ENCODE measurements at places on chromosomes 12 and 14.

- DNase-seq = no peak
Measured at GRCh38 chr12:102169922-102170621, 27.6 kb downstream of the PMCH start.

DNA sequence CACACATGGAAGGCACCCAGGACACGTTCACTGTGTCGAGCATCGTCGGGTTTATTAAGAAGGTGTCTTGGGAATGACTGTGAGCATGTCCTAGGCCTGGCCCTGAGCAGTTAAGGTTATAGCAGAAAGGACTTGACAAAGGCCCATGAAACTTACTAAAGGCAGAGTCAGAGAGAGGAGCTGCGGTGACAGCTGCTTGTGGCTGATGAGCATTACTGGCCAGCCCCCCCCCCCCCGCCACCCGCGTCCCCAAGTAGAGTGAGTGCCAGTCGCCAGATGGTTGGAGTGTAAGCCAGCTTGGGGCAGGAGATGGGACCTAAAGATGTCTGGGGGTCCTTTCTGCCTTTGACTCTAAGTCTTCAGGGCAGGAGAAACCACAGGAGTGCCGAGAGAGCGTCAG is 169.9 kb downstream of the TSPAN9 start:
- DNase-seq = no peak

DNA sequence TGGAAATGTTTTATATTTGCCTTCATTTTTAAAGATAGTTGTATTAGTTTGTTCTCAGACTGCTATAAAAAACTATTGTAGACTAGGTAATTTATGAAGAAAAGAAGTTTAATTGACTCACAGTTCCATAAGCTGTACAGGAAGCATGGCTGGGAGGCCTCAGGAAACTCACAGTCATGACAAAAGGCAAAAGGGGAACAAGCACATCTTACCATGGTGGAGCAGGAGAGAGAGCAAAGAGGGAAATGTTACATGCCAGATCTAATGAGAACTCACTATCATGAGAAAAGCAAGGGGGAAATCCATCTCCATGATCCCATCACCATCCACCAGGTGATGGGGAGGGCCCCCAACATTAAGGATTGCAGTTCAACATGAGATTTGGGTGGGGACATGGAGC is 35.5 kb upstream of the UNC79 start:
- DNase-seq = no peak

GRCh38 chr12:112179916-112180315 is 54.6 kb downstream of the TRAFD1 start:
- no peak for DNase-seq

GRCh38 chr12:85588221-85588620 is 248.0 kb downstream of the RASSF9 start:
- DNase-seq = no peak

DNA sequence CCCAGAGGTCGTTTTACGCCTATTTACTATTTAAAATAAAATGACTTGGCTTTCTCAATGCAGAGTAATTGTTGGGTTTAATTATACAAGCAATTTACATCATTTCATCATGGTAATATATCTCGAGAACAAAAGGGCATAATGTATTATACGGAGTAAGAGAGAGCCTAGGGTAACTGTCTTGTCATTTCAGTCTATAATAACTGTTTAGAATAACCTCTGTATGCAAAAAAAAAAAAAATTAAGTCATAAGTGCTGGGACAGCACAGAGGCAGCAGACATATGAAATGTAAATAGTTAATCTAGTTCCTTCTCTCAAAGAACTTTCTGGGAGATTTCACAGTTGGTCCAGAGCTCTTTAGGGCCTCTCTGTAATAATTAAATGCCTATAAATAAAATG is 284.9 kb downstream of the TMTC2 start:
- DNase-seq = no peak

GRCh38 chr14:34629344-34629656 is 648 bp downstream of the SNX6 start:
- no peak for DNase-seq

GRCh38 chr14:63974176-63974575 is 121.4 kb downstream of the SYNE2 start:
- DNase-seq = no peak

DNA sequence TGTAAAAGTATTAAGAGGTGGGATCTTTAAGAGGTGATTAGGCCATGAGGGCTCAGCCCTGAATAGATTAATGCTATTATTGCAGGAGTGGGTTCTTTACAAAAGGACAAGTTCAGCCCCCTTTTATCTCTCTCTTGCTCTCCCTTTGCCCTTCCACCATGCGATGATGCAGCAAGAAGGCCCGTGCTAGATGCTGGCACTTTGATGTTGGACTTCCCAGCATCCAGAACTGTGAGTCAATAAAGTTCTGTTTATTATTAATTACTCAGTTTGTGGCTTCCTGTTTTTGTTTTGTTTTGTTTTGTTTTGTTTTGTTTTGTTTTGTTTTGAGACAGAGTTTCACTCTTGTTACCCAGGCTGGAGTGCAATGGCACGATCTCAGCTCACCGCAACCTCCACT is 10.1 kb downstream of the RNASE1 start:
- DNase-seq = no peak

DNA sequence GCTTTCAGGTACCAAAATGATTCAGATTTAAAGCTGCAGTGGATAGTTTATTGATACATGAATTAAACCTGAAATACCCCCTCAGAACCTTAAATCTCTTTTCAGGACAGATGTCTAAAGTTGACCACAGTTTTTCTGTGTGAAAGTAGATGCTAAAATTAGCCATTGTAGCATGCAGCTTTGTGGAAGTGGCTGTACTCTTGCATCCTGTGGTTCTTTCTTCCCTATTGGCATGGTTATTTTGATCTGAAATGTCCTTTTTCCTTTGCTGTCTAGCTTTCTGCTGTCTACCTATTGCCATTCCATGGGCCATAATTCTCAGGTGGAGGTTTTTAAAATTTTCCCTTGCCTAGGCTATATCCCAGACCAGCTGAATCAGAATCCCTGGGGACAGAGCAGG is 455.6 kb downstream of the ZFP36L1 start:
- DNase-seq = no peak

GRCh38 chr12:123867141-123867540 is 105.0 kb downstream of the DNAH10 start:
- no peak for DNase-seq

GRCh38 chr12:131755305-131756113 is 44.6 kb downstream of the SFSWAP start:
- DNase-seq = no peak

- no peak for DNase-seq
Measured at GRCh38 chr14:35220027-35220676, 72.0 kb upstream of the PSMA6 start.

- DNase-seq = no peak
Measured at GRCh38 chr12:132746613-132747012, 15.0 kb downstream of the ANKLE2 start.

- DNase-seq = peak; percentile 94
Measured at GRCh38 chr12:69555461-69555860, 29.8 kb upstream of the CCT2 start.

- DNase-seq = peak; percentile 31
Measured at GRCh38 chr14:75303381-75303789, 24.8 kb downstream of the FOS start.

DNA sequence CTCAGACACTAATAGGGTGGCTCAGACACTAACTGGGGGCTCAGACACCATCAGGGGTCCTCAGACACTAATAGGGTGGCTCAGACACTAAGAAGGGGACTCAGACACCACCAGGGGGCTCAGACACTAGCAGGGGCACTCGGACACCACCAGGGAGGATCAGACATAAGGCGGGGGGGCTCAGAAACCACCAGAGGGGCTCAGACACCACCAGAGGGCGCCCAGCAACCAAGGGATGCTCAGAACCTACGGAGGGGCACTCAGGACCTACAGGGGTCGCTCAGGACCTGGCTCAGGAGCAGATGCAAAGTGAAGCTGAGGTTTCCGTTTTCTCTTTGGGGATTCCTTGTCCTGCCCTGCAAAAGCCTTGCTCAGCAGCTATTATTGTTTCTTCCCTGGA is 448.5 kb downstream of the TMEM121 start:
- DNase-seq = no peak

- DNase-seq = no peak
Measured at GRCh38 chr12:115201966-115202365, 518.0 kb upstream of the TBX3 start.

DNA sequence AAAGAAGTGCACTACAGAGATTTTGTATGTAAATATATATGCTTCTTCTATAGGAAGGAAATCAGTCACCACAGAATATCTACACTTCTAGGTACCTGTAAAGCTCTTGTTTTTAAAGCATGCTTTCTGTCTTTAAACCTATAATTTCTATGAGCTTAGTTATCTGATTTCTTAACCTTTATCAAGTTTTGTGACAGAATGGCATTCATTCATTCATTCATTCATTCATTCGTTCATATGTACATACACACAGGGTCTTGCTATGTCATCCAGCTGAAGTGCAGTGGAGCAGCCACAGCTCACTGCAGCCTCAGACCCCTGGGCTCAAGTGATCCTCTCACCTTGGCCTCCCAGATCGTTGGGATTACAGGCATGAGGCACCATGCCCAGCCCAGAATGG is 16.1 kb downstream of the PPHLN1 start:
- no peak for DNase-seq

DNA sequence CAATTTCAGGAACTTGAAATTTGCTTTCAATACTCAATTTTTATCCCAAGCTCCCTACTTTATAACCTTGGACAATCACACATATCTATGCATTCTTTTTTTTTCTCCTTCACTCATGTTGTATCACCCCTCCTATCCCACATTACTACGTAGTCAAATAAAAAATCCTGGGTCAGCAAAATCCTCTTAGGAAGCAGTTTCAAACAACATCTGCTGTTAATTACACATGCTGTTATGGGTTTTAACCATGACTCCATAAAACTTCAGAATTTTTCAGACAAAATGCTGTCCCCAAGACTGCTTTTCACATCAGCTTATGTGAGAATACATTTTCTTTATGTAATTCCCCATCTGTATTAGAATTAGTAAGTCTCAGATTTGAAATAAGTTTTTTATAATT is 61.7 kb downstream of the LRFN5 start:
- DNase-seq = peak; percentile 21

All from astrocyte (in vitro differentiated cells and primary cell).